ENCODE measurements at places on chromosomes 4 and X. TPM values are rescaled to one million over a fixed set of nuclear protein-coding genes. Genes with fewer than 3 reads are reported as not detected.

Gene PI4K2B
- total RNA-seq, result 3.4 TPM

Gene DTHD1
- 0.08 TPM for total RNA-seq

Gene GPR119
- total RNA-seq, result not detected

Gene CSAG1
- not detected for total RNA-seq

Gene TASL
- total RNA-seq, result 0.22 TPM

Gene ATP1B4
- total RNA-seq, result 16.9 TPM

Gene PDE6B
- 4.8 TPM for total RNA-seq

Gene TBCK
- 23.7 TPM for total RNA-seq

Gene IL2RG
- 2.3 TPM for total RNA-seq

Gene RAB33A
- 1.2 TPM for total RNA-seq

Gene UGT2B17
- total RNA-seq, result not detected

Gene GYPB
- 0.86 TPM for total RNA-seq

Gene PRRG1
- 9.8 TPM for total RNA-seq

Gene FRG2
- total RNA-seq, result not detected

Gene CDX4
- total RNA-seq, result not detected

Gene MAGEA11
- total RNA-seq, result not detected

Gene CT55
- not detected for total RNA-seq

Gene CT45A1
- total RNA-seq, result not detected

Gene ZCCHC18
- total RNA-seq, result 3.7 TPM

Gene RBM47
- 3.3 TPM for total RNA-seq

Gene SMR3B
- not detected for total RNA-seq

Gene CENPVL1
- not detected for total RNA-seq

All from cardiac septum (tissue), 1 donor.